ENCODE measurements at places on chromosomes 4 and X. TPM values are rescaled to one million over a fixed set of nuclear protein-coding genes. Genes with fewer than 3 reads are reported as not detected.

DNA sequence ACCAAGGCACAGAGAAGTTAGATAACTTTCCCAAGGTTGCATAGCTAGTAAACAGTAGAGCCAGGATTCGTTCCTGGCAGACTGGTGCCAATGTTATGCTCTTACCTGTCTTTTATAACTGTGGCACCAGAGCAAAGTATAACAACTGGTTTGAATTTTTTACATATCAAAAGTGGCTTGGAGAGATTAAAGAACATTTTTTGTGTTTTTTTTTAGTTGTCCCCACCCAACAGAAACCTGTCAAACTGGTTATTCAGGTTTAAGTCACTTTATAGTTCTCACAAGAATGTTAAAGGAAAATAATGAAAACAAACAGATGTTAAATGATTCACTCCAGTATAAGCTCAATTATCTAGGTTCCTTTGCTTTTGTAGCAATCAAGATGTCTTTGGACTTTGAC is 15.6 kb upstream of the FAM47E start:
- no peak for DNase-seq
- no peak overlapping the region for H3K27ac ChIP-seq
- H3K27me3 ChIP-seq = peaks cover 14% of the 10 kb centered on the region
- no peak overlapping the region for H3K4me3 ChIP-seq
- H3K36me3 ChIP-seq = peaks cover 9% of the 10 kb centered on the region
- no peaks in the 10 kb centered on the region for H3K4me1 ChIP-seq

GRCh38 chr4:145870155-145871020 is 68.2 kb downstream of the ZNF827 start:
- H3K4me3 ChIP-seq = no peak overlapping the region
- peaks cover 22% of the 10 kb centered on the region for H3K4me1 ChIP-seq
- peaks cover 18% of the 10 kb centered on the region for H3K36me3 ChIP-seq
- no peak overlapping the region for H3K27ac ChIP-seq
- no peaks in the 10 kb centered on the region for H3K27me3 ChIP-seq

DNA sequence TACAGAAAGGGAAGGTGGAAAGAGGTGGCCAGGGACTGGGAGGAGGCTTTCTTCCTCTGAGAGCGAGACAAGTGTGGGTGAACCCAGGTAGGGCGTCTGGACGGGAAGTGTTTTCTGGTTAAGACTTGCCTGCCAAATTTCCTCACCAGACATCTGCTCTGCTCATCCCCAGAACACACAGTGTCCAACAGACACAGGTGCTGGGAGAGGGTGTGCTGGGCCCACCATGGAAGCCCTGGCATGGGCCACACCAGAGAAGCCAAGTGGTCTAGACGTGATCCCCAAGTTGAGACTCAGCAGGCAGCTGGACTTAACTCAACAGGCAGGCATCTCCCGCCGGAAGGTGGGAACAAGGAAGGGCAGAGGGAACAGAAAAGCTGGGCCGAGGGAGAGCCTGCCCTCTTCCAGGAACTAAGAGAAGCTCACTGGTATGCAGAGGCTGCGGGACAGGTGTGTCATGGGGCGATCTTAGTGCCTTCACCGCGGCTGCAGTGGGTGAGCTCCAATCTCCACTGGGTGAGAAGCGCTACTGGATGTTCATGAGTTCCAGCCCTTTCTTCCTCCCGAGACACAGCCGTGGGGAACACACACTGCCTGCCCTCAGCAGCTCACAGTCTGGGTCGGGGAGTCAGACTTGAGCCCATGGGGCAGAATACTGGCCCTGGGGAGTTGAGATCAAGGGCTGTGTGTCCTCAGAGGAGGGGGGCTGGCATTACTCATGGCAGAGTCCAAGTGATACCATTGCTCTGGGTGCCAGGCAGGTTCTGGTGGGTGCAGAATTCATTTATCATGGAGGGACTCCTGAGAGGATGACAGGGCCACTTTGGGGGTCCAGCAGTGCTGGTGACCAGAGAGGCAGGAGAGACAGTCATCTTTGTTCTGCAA is 110.2 kb downstream of the CPZ start:
- H3K36me3 ChIP-seq = no peaks in the 10 kb centered on the region
- H3K4me3 ChIP-seq = no peak overlapping the region
- DNase-seq = no peak
- no peaks in the 10 kb centered on the region for H3K27me3 ChIP-seq
- no peaks in the 10 kb centered on the region for H3K4me1 ChIP-seq
- no peak overlapping the region for H3K27ac ChIP-seq

The CLCN4 gene
- total RNA-seq = not detected

- no peak overlapping the region for H3K4me3 ChIP-seq
- no peaks in the 10 kb centered on the region for H3K27me3 ChIP-seq
These were observed 460.3 kb downstream of the MID1IP1 start for GRCh38 chrX:39261446-39262147.

DNA sequence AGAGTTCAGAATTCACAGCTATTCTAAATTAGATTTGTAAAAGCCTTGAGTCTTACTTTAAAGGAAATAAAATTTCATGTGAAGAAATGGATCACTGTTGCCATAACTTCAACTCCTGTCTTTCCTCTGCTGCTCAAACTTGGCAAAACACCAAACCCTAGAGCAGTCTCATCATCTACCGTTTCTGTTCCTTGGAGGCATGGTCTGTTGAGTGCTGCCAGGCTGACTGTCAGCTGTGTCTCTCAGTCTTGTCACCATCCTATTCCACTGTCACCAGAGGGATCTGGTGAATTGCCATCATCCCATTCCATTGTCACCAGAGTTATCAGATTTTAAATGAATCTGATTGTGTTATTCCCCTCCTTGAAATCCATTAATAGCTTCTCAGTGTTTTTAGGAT is 55.6 kb downstream of the STIM2 start:
- DNase-seq = no peak
- H3K27ac ChIP-seq = no peak overlapping the region
- peaks cover 26% of the 10 kb centered on the region for H3K36me3 ChIP-seq
- H3K4me3 ChIP-seq = no peak overlapping the region
- H3K4me1 ChIP-seq = peaks cover 38% of the 10 kb centered on the region

DNA sequence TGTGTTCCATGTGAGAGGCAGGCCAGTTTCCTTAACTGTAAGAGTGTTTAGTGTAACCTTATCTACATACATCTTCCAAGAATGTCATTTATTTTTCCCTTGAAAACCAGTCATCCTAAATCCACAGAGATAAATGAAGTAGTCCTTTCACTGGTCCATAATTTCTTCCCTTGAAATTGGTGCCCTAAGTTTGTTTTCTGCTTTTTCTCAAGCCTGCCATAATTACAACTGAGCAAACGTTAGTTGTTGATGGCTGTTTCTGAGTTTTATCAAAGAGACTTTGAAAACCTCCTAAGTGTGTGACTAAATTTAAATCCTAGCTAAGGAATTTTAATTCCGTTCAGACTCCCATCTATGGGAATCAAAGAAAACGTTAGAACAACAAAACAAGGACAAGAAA is 3.6 kb upstream of the TDO2 start:
- no peak overlapping the region for H3K27ac ChIP-seq
- no peaks in the 10 kb centered on the region for H3K27me3 ChIP-seq
- no peaks in the 10 kb centered on the region for H3K4me1 ChIP-seq
- no peak overlapping the region for H3K4me3 ChIP-seq
- DNase-seq = no peak
- H3K36me3 ChIP-seq = no peaks in the 10 kb centered on the region

GRCh38 chr4:157994863-157995262 is 178.0 kb downstream of the GASK1B start:
- H3K4me3 ChIP-seq = no peak overlapping the region
- H3K27ac ChIP-seq = no peak overlapping the region
- no peak for DNase-seq
- H3K27me3 ChIP-seq = no peaks in the 10 kb centered on the region

The AADAT gene
- total RNA-seq = not detected

- no peak overlapping the region for H3K27ac ChIP-seq
- peaks cover 3% of the 10 kb centered on the region for H3K36me3 ChIP-seq
- H3K27me3 ChIP-seq = no peaks in the 10 kb centered on the region
- DNase-seq = no peak
- H3K4me1 ChIP-seq = peaks cover 1% of the 10 kb centered on the region
These were observed 1.5 kb upstream of the IRAK1 start for GRCh38 chrX:154021131-154021611.

Data from activated naive CD8-positive, alpha-beta T cell treated with anti-CD3 and anti-CD28 coated beads, Interleukin-2, amount 10 ng/mL, durations not matched to agents 7 days and 5 days (primary cell).